LHCN-M2 (cell line): ENCODE measurements at places on chromosomes 5 and 9. TPM values are rescaled to one million over a fixed set of nuclear protein-coding genes. Genes with fewer than 3 reads are reported as not detected.

DNA sequence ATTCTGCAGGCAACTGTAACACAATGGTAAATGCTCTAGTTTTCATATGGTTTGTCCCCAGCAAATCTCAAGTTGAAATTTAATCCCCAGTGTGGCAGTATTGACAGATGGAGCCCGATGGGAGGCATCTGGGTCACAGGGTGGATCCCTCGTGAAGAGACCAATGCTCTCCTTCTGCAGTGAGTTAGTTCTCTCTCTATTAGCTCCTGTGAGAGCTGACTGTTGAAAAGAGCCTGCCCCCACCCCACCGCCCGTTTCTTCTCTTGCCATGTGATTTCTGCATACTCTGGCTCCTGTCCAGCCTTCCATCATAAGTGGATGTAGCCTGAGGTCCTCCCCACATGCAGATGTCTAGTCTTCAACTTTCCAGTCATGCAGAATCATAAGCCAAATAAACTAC lies 27.0 kb downstream of the IARS1 start:
- no peak for DNase-seq

Gene FIBCD1
- total RNA-seq, result 0.51 and 1.7 TPM in 2 replicates

Gene SLC6A19
- total RNA-seq, result not detected in 2 replicates

Gene JAKMIP2
- 0.06 and 0.52 TPM in 2 replicates for total RNA-seq

DNA sequence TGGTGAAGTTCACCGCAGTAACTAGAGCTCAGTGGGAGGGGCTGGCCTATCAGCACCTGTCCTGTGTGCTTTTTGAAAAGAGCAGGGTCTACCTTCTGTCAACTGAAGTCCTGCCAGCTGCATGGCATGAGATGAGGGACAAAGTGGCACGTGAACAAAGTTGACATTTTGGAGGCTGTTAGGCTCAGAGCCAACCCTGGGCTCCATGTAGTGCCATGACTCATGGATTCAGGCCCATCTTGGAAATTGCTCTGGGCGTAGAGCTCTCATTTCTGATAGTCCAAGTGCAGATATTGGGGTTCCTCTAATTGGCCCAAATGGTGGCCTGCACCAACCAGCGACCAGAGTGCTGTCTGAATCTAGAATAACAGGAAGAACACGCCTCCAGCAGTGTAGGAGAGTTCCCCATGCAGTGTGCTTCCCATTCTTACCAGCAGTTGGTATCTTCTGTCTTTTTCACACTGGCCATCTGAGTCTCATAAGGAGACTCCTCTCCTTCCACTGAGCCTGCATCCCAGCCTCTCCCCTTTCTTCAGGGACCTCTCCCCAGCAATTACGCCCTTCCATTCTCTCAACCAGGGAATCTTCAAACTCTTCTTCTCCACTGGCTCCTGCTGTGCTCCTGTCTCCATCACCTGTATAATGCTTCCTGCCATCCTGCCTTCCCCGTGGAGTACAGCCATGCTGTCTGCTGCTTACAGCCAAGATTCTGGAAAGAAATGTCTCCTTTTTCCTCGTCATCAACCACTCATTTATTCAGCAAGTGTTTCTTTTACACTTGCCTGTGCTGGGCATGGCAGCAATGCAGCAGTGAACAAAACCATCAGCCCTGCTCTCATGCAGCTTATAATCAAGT lies 30.4 kb downstream of the IRF1 start:
- DNase-seq, result no peak

Gene KIAA1958
- 0.71 and 1.4 TPM in 2 replicates for total RNA-seq

Gene LCN6
- total RNA-seq, result not detected in 2 replicates

Gene PCDHB14
- total RNA-seq, result 4.3 and 4.9 TPM in 2 replicates

DNA sequence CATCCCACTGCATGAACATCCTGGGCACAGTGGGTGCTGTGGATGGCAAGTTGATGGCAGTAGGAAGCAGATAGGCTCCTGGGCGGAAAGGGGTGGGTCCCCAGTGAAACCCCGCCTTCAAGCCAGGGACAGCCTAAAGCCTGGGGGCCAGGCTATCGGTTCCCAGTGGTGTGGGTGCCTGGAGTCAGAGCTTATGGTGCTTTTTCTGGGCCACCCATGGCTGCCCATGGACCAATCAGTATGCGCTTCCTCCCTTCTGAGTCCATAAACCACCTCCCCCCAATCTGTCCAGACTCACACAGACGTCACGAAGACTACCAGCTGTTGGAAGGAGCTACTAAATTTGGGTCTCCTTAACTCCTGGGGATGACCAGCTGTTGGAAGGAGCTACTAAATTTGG lies 17.5 kb upstream of the ECPAS start:
- peak; percentile 11 for DNase-seq

DNA sequence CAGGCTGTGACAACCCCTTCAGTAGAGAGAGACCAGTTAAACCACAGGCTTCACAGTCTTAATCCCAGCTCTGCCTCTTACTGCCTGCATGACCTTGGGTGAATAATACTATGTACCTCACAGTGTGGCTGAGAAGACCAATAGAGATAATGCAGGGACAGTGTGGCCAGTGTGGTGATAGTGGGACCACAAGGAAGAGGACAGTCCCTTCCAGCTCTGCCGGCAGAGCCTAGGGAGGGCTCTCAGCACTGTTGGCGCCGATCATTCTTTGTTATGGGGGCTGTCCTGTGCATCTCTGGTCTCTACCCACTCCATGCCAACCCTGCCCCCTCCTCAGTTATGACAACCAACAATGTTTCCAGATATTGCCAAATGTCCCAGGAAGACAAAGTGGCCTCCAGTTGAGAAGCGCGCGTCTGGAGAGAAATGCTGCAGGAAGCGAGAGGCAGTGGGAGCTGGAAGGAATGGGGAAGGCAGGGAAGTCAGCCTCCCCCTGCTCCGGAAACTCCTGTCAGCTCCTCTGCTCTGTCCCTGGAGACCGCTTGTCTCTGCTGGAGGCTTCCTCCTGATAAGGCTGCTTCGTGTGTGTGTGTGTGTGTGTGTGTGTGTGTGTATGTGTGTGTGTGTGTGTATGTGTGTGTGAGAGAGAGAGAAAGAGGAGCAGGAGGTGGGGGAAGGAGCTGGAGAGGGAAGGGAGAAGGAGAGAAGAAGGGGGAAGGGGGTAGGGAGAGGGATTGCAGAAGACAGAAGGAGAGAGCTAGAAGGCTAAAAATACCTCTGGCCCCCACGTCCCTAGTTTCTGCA lies 31.8 kb upstream of the FABP6 start:
- no peak for DNase-seq

- DNase-seq, result no peak
These were observed 12.0 kb upstream of the PSMD5 start for GRCh38 chr9:120854596-120855327.

DNA sequence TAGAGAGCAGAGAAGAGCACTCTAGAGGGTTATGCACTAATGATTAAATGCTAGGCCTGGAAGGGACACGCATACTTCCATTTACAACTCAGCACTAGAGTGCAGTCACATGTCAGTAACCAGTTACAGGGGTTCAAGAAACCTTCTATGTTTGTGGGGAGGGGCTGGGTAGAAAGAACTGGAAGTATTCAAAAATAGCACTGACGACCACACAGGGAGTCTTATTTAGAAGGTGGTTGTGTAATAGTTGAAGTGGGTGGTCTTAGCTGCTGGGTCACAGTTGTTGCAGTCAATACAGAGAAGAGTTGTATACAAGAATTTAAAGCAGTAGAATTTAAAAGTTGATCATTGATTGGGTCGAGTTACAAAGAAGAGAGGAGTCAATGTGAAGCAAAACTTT lies 15.4 kb downstream of the AOPEP start:
- no peak for DNase-seq
